ENCODE measurements at places on chromosomes 7 and 10.

DNA sequence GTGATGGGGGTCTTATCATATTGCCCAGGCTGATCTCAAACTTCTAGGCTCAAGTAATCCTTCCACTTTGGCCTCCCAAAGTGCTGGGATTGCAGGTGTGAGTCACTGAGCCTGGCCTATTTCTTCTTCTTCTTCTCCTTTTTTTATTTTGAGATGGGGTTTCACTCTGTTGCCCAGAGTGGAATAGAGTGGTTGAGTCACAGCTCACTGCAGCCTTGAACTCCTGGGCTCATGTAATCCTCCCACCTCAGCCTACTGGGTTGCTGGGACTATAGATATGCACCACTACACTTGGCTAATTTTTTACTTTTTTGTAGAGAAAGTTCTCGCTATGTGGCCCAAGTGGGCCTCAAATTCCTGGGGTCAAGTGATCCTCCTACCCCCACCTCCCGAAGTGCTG, 124.3 kb downstream of the SKIDA1 start:
- peak; percentile 14 for DNase-seq

DNA sequence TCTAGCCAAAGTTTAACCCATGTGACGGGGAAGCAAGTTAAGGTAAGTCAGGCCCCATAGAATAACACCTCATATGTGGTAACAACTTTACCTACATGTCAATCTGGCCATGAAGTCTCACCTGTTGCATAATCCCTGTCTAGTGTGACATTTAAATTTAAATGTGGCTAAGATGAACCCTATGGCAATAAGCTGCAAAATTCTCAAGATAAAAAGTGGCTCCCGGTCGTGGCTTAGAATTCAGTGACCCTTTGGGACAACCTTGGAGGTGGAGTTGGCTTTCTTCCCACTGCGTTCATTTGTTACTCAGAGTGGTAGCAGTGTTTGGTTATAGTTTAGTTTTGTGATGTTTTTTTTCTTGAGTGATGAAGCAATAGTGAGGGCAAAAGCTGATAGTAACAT, 90.6 kb downstream of the ARID5B start:
- peak; percentile 49 for DNase-seq

- DNase-seq: peak; percentile 4
Measured at GRCh38 chr7:88217675-88218428, 2.0 kb downstream of the SRI start.

- DNase-seq: no peak
Measured at GRCh38 chr10:108203905-108204527, 1039.5 kb upstream of the SORCS1 start.

DNA sequence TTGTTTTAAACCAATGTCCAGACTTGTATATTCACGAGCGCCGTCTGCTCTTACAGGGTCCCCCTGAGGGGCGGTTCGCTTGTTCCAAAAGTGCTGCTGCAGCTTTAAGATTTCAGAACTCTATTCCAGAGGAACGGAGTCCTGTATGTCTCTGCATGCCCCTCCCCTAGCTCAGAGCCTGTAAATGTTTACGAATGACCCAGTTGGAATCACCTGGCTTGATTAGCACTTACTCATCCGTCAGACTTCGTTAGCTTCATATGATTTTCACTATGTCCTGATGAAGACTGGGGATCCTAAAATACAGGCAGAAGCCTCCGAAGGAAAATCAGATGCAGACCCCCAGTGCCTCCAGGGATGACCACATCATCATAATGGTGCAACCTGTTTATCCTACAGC, 4.5 kb upstream of the CHST15 start:
- no peak for DNase-seq

GRCh38 chr7:136194878-136195277, 217.7 kb upstream of the MTPN start:
- no peak for DNase-seq

- no peak for DNase-seq
Measured at GRCh38 chr7:5767066-5767465, 14.4 kb downstream of the RNF216 start.

DNA sequence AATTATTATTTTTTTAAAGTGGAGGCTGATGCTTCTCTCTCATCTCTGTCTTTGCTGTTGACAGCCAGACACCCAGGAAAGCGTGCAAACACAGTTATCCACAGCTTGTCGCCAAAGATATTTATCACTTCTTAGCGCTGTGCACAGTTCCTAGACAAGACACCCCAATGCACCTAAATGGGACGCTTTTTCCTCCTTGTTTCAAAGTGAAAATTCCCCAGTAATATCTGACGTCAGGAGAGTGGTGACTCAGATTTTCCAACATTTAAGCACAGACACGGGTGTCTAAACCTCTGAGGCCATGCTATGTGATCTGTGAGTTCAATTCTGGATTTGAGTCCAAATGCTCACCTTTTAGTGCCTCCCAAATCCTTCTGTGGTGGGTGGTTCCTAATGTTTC, 151.6 kb downstream of the EMX2 start:
- no peak for DNase-seq

DNA sequence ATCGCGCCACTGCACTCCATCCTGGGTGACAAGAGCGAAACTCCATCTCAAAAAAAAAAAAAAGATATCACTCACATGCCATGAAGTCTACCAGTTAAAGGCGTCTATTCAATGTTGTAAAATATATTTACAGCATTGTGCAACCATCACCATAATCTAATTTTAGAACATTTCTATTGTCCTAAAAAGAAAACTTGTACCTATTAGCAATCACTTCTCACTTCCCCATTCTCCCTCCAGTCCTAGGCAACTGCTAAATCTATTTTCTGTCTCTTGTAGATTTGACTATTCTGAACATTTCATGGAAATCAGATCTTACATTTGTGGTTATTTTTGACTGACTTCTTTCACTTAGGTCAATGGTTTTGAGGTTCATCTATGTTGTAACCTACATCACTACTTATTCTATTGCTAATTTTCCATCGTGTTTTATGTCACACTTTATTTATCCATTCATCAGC, 25.2 kb upstream of the OTUD1 start:
- DNase-seq: no peak

DNA sequence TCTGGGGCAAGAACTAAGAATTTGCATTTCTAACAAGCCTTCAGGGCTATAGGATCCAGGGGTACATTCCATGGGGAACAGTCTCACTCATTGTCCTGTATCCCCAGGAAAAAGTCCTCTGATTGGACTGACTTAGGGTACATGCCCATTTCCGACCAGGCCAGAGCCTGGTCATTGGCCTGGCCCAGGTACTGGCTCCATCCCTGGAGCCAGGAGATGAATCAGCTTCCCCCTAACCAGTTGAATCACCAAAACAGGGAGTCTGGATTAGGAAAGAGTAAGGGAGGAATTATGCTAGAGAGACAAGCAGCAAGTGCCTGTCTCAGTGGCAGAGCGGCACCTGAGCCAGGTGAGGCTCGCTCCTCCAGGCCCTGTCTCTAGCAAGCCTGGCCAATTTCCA, 137.5 kb downstream of the FGFR2 start:
- DNase-seq: no peak

- DNase-seq: no peak
Measured at GRCh38 chr10:30172673-30173072, 113.3 kb upstream of the JCAD start.

GRCh38 chr7:72062666-72063065, 349.5 kb downstream of the CALN1 start:
- DNase-seq: no peak

DNA sequence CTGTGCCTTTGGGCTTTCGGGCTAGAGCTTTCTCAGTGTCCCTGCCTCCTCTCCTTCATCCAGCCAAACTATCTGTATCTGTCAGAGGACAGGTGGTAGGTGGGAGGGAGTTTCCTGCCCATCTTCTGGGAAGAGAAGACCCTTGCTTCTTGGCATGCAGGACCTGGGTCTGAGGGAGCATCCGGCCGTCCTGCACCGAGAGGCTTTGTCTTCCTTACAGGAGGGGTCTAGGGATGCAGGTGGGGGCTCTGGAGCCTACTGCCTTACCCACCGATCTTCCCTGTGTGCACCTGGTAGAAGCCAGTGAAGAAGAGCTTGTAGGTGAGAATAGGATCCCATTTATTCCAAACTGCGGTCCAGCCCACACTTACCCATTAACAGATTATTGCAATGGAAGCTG, 5.8 kb upstream of the KLF6 start:
- DNase-seq: no peak

DNA sequence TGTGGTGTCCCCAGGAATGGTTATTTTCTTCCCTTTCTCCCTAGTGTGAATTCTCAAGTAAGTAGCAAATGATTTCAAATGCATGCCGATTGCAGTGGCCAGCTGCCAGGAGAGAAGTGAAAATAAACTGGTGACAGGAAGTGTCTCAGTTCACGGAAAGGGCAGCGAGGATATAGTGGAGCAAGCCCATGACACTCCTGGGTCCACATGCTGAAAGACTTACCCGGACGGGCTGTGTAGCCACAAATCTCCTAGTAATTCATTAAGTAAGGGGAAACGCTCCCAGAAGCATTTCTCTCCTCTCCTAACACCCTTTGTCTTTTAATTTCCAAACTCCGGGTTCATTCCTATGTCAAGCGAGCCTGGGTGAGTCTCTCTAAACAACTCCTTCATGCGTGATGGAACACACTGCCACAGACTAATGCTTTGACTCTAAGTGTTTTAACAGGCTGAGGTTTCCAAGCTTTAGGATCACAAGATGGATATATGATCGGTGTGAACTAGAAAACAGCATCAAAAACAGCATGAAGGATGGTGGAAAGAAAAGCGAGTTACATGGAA, 125.6 kb downstream of the CYP26A1 start:
- DNase-seq: peak; percentile 85

- no peak for DNase-seq
Measured at GRCh38 chr10:132110111-132110521, 44.4 kb downstream of the JAKMIP3 start.

DNA sequence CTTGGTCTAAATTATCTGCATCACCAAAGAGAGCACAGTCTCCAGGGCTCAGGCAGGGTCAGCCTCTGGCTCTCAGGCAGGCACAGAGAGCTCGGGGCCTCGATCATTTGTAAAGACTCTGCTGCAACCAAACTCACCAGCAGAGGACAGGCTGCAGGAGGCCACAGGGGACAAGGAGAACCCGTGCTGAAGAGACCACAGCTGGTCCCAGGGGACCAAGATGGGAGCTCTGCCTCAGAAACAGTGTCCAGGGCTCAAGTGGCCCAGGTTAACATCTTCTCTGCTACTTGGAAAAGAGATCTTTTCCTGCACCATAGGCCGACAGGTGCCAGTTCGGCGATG, 543.2 kb downstream of the PTPRN2 start:
- no peak for DNase-seq

DNA sequence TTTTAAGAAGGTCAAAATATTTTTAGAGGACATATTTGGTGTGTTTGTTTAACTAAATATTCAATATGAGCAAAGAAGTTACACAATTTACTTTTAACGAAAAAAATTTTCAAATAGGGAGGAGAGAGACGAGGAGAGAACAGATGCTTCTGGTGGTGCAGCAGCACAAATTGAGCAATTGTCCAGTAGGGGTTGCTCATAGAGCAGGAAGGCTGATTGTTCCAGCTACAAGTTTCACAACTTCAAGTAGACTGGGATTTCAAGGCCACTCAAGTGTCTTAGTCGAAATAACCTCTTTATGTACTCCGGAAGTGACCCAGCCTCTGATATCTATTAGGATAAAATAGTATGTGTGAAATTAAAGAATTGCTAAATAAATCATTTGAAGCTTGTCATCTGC, 197.9 kb downstream of the HDAC9 start:
- peak; percentile 64 for DNase-seq

DNA sequence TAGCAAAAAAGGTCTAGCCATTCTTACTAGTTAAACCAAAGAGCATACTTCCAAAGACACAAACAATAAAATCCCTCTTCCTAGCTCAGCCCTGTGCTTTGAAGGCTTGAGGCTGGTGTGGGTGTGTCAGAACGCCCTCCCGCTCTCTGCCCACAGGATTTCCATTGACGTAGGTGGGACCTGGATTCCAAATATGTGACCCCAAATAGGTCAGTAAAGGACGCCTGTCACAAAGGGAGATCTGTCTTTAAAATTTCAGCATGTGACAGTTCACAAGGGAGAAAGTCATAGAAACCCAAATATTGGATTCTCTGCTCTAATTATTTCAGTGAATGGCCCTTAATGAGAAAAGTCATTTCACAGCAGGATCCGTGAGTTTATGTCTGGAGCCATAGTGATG, 39.9 kb upstream of the LYZL1 start:
- no peak for DNase-seq

GRCh38 chr7:149764481-149765398, 8.6 kb downstream of the ZNF467 start:
- DNase-seq: no peak

GRCh38 chr7:43509906-43510305, 73.0 kb upstream of the STK17A start:
- no peak for DNase-seq

DNA sequence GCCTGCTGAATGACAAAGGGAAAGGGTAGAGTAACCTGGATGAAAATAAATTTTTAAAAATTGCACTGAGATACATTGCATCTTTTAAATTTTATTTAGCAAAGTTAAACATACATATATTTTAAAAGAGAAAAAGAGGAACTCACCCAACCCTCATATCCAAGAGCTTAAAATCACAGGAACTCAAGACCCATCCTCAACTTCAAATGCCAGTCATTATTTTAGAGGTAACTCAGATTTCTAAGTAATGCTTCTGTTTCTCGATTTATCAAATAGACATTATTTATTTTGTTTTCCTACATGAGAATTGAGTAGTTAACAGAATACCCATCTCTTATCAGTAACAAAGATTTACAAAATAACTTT, 32.4 kb upstream of the KMT2E start:
- no peak for DNase-seq

- DNase-seq: no peak
Measured at GRCh38 chr7:66629222-66630062, 761 bp downstream of the KCTD7 start.

- DNase-seq: peak; percentile 93
Measured at GRCh38 chr10:76285012-76285411, 853.6 kb downstream of the LRMDA start.

- DNase-seq: no peak
Measured at GRCh38 chr10:100803492-100803891, 58.1 kb downstream of the PAX2 start.

DNA sequence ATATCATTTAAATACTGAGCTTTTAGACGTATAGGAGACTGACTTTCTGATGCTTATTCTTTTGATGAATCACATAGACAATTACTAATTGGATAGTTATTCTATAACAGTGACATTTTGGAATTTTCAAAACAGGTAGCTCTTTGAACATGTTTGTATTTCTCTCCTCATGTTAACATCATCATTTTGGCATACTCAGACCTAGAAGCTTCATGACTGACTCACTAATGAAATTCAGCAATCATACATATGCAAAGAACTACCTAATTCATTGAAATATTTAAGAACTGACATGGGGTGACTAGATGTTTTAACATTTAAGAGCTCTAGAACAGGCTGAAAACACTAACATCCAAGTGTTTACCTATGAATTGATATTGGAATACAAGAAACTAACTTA, 192.3 kb downstream of the VTI1A start:
- DNase-seq: peak; percentile 58

GRCh38 chr7:116592445-116592844, 67.6 kb downstream of the CAV1 start:
- DNase-seq: no peak

DNA sequence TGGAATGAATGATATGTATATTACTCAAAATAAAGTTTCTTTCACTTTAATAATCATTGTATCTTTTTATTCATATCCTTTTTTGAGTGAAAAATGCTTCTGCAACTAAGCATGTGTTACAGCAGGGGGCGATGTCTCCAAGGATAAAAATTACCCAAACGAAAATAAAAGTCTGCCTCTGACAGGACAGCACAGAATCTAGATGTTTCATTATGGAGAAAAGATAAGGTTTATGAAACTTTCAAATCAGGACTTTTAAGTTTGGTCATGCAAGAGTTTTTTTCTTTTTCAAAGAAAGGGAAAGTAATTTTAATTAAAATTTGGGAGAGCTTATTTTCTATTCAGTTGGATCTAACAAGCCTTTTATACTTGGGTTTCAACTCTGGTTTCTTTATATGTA, 48.4 kb downstream of the TES start:
- no peak for DNase-seq
